Kidney epithelial cell (primary cell): ENCODE measurements at places on chromosomes 11 and 22. TPM values are rescaled to one million over a fixed set of nuclear protein-coding genes. Genes with fewer than 3 reads are reported as not detected.

DNA sequence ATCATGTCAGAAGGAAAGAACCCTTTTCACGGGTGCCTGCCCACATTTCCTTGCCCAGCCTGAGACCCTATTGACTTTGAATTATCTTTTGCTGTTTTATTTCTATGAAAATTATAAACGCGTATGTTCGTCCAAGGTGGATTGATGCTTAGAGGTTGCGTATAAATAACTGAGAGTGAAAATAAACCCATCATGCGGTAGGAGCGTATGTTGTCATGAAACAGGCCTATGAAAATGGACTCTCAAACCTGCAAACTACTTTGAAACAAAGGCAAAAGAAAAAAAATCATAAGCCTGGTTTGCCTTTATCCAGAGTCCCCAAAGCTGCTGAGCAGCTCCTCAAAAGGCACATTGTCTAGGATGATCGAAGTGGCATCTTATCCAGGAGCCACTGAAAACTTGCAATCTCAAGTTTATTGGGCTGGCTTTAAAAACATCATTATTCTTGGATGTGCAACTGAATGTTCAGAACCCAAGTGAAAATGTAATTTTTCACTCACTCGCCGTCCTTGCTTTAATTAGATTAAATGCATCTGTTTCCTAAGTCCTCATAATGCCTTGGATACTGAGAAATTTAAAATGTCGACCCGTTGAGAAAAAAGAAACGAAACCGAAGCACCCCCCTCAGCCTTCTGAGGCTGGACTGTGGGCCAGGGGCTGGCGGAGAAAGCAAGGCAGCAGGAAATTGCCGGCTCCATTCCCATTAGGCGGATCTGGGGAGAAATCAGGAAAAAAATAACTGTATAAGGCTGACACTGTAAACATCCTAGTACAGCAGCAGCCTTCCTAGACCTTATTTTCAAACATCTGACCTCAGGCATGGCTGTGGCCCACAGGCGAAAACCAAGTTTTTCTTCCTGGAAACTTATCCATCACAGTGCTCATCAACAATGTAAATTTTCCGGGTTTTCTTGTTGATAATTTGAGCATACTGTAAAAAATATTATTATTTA is 82.9 kb upstream of the PPARA start:
- no peak for DNase-seq

DNA sequence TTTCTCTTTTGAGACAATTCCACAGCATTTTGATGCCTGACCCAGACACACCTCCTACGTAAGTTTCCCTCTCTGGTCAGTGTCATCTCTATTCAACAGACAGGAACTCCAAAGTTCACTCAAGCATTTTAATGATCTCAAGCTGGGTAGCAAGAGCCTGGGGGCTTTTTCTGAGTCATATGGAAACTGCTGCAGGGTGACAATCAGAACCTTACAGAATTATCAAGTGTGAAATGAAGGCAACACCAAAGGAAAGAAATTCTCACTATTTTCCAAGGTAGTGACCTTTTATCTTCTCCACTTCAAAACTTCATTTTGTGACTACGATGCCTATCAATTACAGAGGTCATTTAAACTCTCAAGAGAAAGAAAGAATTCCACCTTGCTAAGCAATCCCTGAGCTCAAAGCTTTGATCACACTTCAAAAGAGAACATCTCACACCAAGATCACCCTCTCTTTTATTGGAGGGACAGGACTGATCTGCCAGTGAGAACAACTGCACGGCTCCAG is 229.0 kb upstream of the ZC3H12C start:
- peak; percentile 35 for DNase-seq

DNA sequence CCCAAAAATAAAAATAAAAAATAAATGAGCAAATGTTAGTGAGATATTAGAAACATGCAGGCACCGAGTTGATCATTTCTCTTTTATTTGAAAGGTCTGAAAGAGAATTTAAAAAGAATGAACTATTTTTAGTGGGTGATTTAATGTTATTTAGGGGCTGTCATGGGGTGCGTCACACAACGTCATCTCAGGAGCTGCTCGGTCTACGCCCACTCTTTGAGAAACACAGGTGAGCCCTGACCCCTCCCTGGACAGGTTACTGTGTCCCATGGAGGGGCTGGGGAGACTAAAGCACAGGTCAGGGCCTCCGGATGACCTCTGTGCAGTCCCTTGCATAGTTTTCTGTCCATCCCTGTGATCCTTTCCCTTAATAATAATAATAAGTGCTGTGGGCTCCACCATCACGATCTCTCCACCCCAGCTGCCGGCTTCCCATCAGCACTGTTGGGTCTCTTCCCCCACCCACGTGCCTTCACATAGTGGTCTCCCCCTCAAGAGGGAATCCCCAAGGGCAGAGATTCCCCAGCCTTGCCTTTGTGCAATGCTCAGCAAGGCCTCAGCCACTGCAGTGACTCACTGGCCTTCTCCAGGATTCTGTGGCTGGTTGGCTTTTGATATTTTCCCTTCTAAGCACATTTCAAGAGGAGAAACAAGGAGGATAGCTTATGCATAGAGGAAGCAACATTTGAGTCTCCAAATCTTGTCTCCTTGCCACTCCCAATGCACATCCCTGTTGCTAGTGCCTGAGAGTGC is 159.9 kb downstream of the TTC17 start:
- DNase-seq = no peak

The CDHR5 gene
- total RNA-seq = 0.92 TPM in 1 of 2 replicates, not detected in the other
